ENCODE measurements at places on chromosomes 6 and 20. TPM values are rescaled to one million over a fixed set of nuclear protein-coding genes. Genes with fewer than 3 reads are reported as not detected.

DNA sequence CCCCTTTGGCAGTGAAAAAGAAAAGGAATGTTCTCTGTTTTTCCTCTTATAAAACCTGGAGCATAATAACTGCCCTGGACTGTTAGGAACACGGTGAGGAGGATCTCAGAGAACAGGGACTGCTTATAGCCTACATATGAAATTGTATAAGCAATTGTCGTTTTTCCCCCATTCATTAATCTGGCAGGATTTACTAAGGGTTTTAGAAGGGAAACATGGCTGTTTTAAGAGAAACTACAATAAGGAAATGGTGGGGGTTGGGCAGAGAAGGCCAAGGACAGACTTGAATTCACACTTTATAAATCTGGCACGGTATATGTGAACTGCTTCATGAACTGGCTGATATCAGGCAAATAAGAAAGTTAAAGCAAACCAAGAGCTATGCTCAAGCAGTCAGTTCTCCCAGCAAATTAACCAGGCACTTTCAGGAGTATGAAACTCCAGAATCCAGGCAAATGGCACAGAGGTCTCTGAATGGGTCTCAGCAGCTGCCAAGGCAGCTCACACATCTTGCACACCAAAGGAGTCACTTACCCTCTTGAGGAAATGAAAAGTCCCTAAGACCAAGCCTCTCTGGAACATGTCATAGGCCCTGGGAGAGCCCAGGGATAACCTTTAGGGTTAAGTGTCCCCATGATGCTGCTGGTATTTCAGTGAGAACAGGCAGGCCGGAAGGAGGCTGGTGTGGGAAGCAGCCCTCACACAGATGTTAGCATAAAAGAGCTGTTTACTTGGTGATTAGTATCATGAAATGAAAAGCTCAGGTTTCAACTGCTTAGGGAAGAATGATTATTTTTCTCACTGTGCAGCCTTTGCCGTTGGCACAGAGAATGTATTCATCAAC, 260.5 kb upstream of the MARCKS start:
- no peak for DNase-seq

- DNase-seq = no peak
Observed at GRCh38 chr6:56664029-56664428, 21.3 kb upstream of the DST start.

DNA sequence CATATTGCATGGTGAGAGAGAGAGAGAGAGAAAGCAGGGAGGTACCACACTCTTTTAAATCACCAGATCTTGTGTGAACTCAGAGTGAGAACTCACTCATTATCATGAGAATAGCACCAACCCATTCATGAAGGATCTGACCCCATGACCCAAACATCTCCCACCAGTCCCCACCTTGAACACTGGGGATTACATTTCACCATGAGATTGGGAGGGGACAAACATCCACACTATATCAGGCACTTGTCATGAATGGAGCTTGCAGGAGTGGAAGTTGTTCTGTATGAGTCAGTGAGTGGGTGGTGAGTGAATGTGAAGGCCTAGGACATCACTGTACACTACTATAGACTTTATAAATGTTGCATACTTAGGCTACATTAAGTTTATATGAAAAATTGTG, 47.7 kb upstream of the RNF182 start:
- no peak for DNase-seq

DNA sequence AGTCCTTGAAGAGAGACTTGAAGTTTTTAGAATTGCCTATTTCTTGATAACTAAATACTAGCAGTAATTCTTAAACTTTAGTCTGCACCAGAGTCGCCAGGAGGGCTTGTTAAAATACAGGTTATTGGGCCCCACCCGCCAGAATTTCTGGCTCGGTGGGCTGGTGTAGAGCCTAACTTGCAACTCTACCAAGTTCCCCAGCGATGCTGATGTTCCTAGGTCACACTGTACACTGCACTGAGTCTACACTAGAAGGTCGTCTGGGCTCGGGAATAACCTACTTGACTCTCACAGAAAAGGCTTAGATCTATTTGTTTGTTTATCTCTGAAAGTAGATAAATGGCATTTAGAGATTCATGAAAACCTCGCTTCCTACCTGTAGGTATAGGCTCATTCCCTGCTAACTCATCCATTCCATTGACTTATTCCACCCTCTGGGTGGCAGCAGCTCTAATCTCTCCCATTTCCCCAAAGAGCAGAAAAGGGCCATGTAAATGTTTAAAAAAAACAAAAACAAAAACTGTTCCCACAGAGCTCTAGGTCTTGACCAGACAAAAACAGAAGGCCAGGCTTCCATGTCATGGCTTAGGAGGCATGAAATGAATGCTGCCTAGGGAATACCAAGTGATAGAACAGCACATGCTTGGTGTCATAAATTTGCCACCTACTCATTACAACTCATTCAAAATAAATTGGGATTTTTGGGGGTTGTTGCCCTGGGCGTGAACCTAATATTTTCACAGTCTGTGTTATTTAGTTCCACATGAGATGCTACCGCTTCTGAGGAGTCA, 292.1 kb downstream of the ADGB start:
- DNase-seq = no peak

DNA sequence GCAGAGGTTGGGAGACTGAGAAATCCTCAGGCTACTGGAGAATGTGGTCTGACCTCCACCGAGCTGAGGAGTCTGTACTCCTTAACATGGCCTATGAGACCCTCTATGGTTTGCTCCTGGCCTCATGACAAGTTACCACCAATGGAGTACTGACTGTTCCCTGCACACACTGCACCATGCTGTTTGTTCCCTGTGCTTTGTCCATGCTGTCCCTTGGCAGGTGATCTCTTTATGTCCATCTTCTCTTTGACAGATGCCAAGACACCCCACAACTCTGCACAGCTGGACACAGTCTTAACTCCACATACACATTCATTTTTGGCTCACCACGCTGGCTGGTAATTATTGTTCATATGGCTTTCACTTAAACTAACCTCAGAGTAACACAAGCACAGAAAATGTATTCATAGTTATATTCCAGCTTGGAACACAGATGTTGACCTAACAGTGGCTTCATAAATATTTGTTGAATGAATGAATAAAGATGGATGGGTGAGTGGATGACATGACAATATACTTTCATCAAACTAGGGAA, 258.0 kb downstream of the ATXN1 start:
- DNase-seq = no peak

GRCh38 chr6:4240148-4240547, 104.8 kb upstream of the ECI2 start:
- DNase-seq = no peak

The PLA2G7 gene
- polyA plus RNA-seq = not detected

The FAXC gene
- polyA plus RNA-seq = 9.1 TPM

The XKR7 gene
- polyA plus RNA-seq = 0.02 TPM

The CYP39A1 gene
- not detected for polyA plus RNA-seq

Measured in SK-N-SH (cell line).